ENCODE measurements at places on chromosomes 1 and 21.

DNA sequence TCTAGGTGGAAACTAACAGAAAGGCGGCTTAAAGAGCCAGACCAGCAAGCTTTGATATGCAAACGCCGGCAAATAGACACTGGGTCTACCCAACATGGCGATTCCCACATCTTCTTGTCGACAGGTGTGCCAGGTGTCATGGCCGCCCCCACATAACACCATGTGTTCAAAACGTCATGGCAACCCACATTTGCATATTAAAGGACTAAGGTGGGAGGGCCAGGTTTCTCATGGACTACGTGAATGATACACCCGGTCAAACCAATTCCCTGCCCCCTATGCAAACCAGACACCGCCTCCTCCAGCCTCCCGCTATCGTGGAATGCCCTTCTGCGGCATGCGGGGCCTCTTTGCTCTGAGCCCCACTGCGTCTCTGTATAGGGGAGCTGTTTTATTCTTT, 41.3 kb downstream of the ICOSLG start:
- no peak for DNase-seq

- no peak for DNase-seq
These were observed 5.8 kb upstream of the LORICRIN start for GRCh38 chr1:153253693-153254092.

- DNase-seq: no peak
These were observed 1.2 kb downstream of the RXFP4 start for GRCh38 chr1:155942578-155943141.

GRCh38 chr1:245463392-245464165, 308.8 kb downstream of the KIF26B start:
- no peak for DNase-seq

DNA sequence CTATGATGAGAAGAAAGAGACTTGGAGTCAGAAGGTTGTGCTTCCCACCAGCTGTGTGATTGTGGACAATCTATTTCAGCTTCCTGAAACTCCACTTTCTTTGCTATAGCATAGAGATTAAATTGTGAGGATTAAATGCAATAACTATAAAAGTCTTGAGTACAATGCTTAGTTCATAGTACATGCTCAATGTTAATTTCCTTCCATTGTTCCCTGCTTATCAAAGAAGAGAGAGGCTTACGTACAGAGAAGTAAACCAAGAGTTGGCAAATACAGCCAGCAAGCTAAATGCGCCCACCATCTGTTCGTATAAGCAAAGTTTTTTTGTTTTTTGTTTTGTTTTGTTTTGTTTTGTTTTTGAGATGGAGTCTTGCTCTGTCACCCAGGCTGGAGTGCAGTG, 317.9 kb upstream of the NFIA start:
- no peak for DNase-seq

DNA sequence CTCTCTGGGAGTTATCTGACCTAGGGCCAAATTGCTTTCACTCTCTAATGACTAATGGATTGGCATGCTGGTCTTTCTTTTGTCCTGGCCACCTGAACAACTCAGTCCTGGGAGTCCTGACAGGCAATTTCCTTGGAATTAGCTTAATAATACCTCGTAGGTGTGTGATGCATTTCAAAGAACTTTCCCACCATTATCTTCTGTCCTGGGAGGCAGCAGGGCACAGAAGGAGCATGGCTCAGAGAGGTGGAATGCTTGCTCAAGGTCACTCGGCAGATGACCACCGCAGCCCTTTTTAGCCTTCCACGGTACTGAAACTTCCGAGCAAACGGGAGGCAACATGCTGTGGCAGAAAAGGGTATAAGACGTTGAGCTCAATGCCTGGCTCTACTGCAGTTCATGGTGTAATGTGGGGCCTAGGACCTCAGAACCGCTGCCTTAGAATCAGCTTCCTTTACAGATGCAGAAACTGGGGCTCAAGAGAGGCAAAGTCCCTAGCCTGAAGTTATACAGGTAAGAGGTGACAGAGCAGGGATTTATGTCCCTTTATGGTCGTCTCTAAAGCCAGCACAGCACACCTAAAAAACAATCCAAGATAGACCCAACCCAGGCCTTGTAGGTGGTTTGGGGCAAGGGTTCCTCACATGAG, 3.2 kb downstream of the ID3 start:
- DNase-seq: peak; percentile 53

GRCh38 chr1:183612407-183612806, 22.1 kb upstream of the NCF2 start:
- no peak for DNase-seq

DNA sequence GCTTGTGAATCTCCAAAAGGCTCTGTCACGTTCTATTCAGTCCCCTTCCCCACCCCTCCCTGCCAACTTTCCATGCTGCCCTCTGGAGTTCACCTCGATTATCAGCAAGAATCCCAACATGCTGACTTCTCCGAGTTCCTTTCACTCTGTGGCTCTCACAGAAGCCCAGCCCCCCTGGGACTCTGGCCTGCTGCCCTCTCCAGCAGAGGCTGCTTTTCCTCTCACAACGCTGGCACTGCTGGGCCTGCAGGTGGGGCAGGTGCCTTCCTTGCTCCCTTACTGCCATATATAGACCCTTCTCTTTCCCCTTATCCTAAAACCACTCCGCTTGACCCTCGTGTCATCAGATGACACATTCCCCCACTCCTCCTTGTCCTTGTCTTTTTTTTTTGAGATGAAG, 10.2 kb upstream of the RNF186 start:
- DNase-seq: no peak

GRCh38 chr1:17101261-17101660, 18.0 kb downstream of the PADI2 start:
- no peak for DNase-seq

DNA sequence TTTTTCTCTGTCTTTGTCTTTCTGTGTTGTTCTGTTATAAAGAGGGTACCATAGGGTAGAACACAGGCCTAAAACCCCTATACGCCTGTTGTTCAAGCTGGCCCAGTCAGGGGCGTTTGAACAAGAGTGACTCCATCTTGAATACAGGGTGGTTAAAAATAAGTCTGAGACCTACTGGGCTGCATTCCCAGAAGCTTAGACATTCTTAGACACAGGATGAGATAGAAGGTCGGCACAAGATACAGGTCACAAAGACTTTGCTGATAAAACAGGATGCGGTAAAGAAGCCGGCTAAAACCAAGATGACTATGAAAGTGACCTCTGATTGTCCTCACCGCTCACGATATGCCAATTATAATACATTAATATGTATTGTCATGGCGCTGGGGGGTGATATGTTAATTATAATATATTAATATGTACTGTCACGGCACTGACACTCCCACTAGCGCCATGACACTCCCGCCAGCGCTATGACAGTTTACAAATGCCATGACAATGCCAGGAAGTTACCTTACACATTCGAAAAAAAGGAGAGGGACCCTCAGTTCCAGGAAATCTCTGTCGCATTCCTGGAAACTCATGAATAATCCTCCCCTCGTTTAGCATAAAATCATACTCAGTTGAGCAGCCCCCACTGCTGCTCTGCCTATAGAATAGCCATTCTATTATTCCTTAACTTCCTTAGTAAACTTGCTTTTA, 58.5 kb upstream of the KLHDC7A start:
- no peak for DNase-seq

DNA sequence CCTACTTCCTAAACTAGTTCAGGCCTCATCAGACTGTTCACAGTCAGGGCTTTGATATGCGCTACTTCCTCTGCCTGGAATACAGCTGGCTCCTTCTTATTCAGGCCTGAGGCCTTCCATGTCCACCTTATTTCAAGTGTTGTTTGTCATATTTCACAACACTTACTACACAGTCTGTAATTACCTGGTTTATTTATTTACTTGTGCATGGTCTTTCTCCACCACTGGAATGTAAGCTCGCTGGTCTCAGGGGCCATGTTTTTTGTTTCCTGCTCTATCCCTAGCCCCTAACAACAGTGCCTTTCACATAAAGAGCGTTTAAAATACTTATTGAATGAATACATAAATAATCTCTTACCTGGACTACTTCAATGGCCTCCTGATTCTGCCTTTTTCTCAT, 4.6 kb upstream of the SRSF4 start:
- no peak for DNase-seq

DNA sequence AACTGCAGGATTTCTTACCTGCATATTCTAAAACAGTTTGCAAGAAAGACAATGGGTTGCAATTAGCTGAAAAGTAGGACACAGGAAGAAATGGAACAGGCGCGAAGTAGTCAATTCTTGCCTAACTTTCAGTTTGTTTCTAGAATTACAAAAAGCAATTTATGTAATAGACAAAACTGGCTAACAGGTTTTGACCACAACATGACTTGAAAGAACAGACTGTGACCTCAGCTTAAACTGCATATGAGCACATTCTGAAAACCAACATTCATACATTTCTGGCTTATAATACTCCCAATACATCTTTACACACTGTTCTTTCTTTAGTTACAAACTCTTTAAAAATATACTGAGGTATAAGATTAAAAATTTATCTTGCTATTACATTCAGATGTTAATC, 405.9 kb upstream of the B3GALT2 start:
- DNase-seq: no peak

DNA sequence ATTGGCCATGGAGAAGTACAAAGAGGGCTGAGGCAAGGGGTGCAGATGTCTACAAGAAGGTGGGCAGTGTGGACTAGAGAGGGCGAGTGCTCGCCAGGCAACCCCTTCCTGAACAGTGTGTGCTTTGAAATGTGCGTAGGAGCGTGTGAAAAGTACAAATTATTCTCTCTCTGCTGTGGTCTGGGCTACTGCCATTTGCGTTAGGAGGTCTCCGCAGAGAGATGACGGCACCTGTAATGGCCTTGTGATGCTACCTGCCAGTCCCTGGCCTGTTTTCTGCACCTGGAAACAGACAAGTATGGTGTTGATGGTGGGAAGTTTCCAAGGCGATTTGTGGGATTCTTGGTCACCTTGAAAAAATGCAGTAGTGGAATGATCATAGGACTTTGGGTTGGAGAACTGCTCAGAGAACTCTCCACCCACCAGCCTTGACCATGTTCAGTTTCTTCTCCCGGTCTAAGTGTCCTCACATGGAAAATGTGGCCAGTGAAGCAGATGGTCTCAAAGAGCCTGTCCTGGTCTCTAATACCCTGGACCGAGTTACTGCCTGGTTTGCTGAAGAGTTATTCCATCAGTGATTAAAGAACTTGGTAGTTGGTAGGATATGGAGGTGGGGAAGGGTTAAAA, 74.5 kb downstream of the MRPS6 start:
- no peak for DNase-seq

DNA sequence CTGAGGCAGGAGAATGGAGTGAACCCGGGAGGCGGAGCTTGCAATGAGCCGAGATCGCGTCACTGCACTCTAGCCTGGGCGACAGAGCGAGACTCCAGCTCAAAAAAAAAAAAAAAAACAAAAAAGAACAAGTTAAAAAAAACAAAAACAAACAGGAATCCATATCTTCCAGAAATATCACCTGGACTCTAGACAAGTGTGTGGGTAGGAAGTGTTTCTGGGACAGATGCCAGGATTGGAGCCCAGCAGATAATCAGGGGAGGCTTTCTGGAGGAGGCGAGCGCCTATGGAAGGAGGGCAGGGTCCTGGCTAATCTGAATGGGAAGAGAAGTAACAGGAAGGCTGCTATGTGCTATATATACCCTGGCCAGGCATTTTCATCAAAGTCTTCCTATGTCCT, 43.6 kb upstream of the SYNC start:
- no peak for DNase-seq

DNA sequence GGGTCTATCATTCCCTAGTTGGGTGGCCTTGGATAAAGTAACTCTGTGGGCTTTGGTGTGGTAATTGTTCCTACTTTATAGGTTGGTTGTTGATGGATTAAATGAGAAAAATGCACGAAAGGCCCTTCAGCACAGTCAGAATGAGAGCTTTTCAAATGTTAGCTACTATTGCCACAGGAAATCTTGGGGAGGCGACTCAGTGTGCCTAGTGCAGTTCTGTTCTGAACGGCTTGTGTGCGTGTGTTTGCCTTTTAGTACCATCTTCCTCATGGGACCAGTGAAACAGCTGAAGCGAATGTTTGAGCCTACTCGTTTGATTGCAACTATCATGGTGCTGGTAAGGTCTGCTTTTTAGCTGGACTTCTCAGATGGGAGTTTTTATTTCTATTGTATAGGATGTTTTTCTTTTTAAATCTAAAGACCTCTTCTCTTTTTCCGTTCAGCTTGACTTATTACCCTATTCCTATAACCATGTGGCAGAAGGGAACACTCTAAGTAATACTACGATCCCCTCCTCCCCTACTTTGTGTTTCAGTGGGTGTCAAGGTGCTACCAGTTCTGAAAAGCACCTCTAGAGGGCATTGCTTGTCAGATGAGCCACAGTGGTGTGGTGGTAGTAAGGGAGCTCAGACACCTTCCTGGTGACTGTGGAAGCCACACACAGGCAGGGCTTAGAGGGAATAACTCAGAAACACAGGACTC, 9.2 kb downstream of the SFT2D2 start:
- peak; percentile 42 for DNase-seq

GRCh38 chr1:36872858-36873257, 161.5 kb downstream of the GRIK3 start:
- no peak for DNase-seq

- DNase-seq: no peak
These were observed 8.5 kb downstream of the GNG12 start for GRCh38 chr1:67824766-67825165.

- no peak for DNase-seq
These were observed 74.6 kb downstream of the CRB1 start for GRCh38 chr1:197342669-197343068.

GRCh38 chr1:167110586-167110985, 16.7 kb downstream of the STYXL2 start:
- no peak for DNase-seq

DNA sequence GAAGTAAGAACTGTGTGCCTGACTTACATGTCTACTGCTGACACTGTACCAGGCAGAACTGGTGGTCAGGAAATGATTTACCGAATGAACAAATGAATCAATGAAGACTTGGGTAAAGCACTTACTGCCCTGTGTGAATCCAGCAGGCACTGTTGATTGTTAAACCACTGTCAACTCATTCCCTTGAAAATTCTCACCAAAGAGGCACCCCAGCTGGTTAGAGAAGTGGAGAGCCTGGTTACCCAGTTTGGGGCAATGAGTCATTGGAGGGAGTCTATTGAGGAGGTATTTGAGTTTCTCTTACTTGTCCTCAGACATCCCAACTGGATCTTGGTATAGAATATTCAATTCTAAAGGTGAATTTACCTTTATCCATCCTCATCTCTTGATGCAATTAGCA, 34.2 kb downstream of the JUN start:
- no peak for DNase-seq

DNA sequence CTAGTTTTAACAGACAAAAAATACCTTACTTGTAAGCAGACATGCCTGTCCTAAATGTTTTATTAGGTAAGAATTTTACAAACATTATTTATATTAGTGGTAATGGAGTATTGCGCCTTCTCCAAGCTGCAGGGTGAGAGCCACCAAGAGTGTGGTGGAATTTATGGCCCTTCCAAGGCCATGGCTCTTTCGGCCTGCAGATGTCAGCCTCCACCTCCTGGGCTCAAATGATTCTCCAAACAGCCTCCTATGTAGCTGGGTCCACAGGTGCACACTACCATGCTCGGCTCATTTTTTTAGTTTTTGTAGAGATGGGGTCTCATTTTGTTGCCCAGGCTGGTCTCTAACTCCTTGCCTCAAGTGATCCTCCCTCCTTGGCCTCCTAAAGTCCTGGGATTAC, 56.3 kb downstream of the ITGB3BP start:
- no peak for DNase-seq

GRCh38 chr21:35265170-35265877, 216.2 kb upstream of the RUNX1 start:
- DNase-seq: no peak

- DNase-seq: no peak
These were observed 23.4 kb downstream of the GTF2B start for GRCh38 chr1:88867743-88868521.

GRCh38 chr1:232334811-232335210, 295.1 kb downstream of the SIPA1L2 start:
- no peak for DNase-seq
